NCI-H1092 treated with DMSO at 0.1 percent for 48 hours (cell line): ENCODE measurements at places on chromosomes 2 and 18.
A peak's percentile ranks its signal among the peaks of the same experiment; 100 is the strongest.

DNA sequence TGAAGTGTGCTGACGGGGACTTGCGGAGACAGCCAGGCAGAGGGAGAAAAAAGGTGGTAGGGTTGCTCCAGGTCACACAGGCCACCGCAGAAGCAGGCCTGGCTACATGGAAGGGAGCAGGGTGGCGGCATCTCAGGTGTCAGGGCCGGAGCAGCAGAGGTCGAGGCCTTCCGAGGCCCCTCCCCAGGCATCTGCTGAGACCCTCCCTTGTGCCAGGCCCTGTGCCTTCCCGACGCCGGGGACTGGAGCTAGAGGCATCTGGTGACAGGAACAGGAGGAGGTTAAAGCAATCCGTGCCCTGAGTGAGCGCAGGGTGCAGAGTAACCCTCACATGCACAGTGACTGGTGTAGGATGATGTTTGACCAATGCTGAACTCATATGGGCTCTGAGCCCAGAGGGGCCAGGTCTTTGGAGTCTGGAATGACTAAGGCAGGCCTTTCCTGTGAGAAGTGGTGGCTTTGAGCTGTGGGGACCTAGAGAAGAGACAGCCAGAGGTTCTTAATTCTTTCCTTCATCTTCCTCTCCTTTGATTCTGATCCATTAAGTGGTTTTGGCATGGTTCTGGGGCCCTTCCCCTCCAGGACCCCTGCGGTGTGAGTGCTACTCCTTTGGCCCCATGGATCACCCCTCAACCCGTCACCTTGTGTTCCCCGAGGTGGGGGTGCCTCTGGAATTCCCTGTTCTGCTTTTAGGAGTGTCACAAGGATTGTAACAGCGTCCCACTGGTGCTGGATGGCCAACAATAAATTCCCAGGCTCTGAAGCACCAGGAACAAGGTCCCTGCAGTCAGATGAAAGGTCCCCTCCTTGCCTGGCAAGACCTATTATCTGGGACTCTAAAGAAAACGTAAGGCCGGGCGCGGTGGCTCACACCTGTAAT, 72.1 kb downstream of the KLHL29 start:
- no peak for DNase-seq

- no peak for DNase-seq
Measured at GRCh38 chr2:64615192-64615763, 38.4 kb downstream of the SERTAD2 start.

- DNase-seq = no peak
Measured at GRCh38 chr2:196961889-196962288, 35.4 kb upstream of the PGAP1 start.

DNA sequence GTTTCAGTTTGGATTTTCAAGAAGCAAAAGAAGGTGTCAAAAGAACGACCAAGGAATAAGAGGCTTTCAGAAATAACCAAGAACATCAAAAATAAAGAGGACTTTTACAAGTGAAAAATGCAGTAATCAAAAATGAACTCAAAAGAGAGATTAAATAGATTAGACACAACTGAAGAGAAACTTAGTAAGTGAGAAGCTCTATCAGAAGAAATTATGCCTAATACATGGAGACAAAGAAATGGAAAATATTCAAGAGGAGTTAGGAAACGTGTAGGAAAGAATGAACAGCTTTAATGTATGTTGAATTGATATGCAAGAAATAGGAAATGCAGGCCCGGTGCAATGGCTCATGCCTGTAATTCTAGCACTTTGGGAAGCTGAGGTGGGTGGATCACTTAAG, 145.8 kb downstream of the ACOXL start:
- no peak for DNase-seq

DNA sequence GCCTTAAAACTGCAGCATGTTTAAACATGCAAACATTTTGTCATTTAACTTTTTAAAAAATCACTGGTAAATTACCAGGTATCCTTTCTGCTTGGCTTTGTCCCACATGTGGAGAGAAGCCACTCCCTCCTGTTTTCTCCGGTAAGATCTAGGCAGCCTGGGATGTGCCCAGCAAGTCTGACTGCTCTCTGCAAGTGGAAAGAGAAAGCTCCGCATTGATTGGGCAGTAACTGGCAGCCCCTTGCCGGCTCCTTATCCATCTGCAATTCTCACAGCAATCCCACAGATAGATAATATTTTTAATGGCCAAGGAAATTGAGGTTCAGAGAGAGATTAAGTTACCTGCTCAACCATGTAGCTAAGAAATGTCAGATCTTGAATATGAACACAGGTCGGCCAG, 136.1 kb downstream of the TMEM200C start:
- DNase-seq = no peak

DNA sequence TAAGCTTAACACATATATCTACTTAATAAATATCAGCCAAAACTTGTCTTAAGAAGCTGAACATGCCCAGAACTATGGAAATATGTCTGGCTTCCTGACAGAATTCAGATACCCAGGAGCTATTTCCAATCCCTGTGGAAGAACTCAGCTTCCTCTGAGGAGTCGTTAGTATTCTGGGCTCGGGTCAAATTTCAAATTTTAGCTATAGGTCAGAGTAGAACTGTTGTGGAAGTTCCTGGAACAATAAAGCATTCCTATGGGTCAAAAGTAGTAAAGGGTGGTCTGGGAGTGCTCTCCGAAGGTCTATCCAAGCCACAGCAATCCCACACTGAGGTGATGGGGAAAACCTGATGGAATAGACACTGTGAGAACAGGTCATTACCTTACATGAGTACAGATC, 342.7 kb upstream of the CHST9 start:
- no peak for DNase-seq

DNA sequence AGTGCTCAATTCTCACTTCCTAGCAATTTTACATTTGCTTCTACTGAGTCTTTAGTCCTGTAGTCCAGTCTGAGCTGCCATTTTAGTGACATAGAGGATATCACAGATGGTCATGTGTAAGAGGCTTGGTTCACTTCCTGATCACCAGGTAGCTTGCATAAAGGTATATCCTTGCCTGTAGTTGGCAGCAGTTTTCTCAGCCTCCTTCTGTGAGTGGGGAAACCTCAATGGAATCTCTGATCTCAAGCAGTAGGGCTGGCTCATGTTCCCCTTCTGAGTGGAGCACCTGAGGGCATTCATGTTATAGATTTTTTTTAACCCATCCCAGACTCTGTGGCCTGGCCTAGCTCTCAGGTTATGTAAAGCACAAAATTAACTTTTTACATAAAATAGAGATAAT, 278.4 kb downstream of the RDH14 start:
- DNase-seq = no peak

DNA sequence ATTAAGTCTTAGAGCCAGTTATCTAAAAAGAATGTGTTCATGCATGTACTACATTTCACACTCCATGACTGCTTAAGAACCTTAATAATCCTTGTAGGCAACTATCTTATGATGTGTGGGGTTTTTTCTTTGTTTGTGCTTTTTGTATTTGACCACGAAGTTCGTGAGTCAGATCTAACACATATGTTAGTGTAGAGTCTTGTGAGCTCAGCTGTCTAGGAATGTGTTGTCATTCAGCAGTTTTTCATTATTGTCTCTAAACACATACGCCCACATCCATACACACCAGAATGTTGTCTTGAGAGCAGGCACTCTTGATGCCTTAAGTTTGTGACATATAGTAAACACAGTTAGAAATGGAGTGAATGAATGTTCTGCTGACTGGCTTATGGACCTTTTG, 38.4 kb downstream of the CAB39 start:
- no peak for DNase-seq

- no peak for DNase-seq
Measured at GRCh38 chr2:239121600-239122012, 273.7 kb downstream of the TWIST2 start.

DNA sequence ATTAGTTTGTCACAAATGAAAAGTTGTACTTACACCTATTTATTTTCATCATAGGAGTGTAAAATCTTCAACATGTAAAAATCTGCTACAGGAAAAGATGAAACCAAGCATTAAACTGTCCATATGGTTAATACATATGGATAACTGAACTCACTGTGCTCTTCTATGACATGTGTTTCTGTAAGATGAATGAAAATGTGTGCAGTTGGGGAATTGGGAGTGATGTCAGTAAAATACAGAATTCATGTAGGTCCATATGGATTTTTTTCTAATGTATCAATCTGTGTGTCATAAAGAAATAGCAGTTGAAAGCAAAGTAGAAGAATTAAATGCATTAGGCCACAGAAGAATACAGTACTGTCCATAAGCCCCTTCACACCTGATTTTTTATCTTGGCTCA, 178.4 kb upstream of the COL3A1 start:
- DNase-seq = no peak

DNA sequence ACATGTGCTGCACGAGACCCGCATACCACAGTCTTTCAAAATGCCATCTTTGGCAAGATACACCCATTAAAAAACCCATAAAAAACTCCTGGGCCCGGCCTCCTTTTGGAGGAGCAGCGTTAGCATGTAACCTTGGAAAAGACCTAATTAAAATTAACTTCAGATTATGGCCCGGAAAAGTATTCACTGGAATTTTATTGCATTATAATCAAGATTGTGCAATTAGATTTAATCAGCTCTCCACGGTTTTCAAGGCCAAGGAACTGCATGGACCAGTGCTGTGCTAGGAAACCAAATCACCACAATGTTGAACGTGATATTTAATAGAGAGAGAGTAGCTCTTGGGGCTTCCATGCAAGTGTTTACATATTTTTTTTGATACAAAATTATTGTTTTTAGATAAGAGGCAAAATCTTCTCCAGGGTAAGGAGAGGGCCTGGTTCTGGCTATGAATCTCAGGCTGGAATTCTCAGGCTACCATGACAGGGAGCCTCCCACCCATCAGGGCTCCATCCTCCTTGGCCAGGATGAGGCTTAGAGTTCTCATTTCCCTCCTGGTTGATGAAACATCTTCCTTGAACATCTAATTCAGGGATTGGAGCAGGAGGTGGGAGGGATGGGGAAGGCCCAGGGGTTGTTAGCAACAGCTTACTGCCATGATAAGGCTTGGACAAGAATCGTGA, 82.0 kb upstream of the TTC39C start:
- DNase-seq = no peak

DNA sequence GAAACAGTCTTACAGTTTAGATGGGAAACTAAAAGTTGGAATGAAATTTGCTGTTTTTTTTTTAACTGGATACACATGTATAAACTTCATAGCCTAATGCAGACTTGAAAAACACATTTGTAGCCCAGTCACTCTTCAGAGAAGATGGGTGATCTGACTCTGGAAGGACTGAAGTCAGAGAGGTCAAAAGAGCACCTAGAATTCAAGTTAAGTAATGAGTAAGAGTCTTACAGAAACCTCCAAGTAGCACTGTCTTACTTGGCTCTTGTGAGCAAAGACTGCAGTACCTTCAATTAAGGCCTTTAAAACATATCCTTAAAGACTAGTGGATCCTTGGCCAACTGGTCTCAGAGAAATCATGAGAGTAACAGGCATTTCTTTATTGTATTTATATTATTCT, 41.9 kb downstream of the TRAPPC8 start:
- no peak for DNase-seq

GRCh38 chr18:13216711-13217465, 1.7 kb upstream of the LDLRAD4 start:
- DNase-seq = peak; percentile 8

GRCh38 chr18:74996996-74997395, 211.9 kb downstream of the PTGR3 start:
- peak; percentile 95 for DNase-seq

DNA sequence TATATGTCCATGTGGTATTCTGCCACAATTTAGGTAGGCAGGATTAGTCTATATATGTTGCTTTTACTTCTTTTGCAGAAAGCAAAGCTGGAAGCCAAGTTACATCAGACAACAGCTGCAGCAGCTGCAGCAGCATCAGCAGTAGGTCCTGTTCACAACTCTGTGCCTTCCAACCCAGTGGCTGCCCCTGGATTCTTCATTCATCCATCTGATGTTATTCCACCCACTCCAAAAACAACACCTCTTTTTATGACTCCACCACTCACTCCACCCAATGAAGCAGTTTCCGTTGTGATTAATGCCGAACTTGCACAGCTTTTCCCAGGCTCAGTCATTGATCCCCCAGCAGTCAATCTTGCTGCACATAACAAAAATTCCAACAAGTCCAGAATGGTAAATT, 107.6 kb downstream of the BIRC6 start:
- no peak for DNase-seq

DNA sequence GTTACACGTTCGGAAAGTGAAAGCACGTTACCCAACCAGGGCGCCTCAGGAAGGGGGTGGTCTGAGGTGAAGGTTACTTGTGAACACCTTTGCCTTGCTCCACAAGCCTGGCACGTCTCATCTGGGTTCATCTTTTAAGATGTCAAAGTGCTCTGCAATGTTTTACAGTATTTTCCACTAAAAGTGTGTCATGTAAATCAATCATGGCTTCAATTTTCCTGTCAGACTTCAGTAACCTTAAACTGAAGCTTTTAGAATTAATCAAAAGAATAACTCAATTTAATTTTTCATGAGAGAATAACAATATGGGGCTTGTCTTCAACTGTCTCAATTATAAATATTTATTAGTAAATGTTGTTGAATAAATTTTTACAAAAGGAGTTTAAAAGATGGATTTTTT, 93.3 kb upstream of the FANCL start:
- DNase-seq = no peak

GRCh38 chr2:189614585-189614984, 34.0 kb upstream of the SLC40A1 start:
- DNase-seq = no peak

DNA sequence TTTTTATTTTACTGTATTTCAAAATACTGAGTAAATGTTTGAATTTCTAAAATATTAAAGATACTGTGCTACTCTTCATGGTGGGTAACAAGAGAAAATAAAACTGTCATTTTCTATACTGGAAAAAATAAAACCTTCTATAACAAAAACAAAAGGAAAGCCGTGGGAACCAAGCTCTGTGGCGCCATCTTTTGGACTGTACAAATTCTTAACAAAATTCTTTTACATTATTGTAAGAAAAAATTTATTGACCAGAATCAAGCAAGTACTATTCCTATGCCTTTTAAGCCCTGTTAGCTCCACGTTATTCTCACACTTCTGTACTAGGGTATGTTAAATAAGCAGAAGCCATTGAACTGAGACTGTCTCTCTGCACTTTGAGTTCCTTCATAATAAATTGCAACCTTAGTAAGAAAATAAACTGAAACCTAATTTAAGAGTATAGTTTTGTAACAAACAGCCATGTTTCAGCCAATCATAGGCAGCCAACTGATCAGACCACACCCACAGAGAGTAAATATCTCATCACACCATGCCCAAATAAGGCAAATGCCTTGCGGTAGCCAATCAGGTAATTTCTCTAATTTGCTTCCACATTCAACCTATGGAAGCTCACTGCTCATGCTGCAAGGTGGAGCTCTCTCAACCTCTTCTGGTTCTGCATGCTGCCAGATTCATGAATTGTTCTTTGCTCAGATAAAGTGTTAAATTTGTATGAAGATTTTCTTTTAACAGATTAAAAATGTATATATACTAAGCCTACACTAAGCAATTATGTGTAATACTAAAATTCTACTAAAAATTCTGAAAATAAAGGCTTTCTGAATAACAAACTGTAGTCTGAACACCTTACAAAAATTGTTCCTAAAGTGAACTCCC, 42.2 kb downstream of the HIBCH start:
- DNase-seq = no peak

- DNase-seq = no peak
Measured at GRCh38 chr2:53366543-53366942, 401.1 kb upstream of the CHAC2 start.
